ENCODE measurements at places on chromosomes 11 and 22.

- DNase-seq = no peak
Measured at GRCh38 chr11:17873586-17873985, 139.0 kb downstream of the KCNC1 start.

DNA sequence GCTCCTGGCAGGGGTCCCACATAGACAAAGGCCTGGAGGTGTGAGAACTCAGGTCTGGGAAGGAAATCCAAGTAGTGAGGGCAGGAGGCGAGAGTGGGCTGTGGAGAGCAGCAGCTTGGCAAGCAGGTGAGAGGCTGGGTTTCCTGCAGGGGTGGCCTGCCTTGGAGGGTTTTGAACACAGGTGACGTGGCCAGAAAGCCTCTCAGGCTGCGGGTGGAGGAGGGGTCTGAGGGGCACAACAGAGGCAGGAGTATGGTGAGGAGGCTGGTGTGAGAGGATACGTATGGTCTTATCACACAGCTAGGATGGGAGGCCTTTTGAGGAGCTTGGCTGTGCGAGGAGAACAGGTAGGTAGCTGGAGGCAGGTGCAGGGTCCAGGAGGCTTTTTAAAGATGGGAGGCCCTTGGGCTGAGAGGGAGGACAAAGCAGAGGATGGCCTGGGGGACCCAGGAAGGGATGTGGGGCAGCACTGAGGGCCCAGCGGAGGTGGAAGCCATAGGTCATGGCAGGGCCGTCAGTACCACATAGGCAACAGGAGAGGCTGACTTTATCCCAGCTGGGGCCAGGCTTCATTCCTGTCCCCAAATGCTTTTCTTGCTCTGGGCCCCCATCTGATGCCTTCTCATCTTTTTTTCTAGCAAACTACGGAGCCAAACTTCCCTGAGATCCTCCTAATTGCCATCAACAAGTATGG is 84.4 kb downstream of the MYO7A start:
- no peak for DNase-seq

DNA sequence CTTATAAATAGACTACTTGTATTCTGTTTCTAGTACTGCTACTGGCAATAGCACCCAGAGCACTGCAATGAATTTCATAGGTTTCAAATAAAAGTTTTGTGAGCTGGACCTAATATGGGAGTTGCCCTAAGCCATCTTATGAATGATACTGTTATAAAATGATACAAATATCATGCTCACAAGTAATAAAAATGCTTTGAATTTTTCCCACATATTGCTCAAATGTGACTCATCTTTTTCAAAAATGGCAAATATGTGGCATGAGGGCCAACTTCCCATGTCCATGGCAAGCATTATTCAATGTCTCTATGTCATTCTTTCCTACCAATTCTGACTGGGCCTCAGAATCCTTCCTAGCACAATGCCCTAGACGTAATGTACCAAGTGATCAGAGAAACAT is 137.6 kb downstream of the TRPC6 start:
- no peak for DNase-seq

- no peak for DNase-seq
Measured at GRCh38 chr11:8429483-8429882, 164.5 kb downstream of the STK33 start.

DNA sequence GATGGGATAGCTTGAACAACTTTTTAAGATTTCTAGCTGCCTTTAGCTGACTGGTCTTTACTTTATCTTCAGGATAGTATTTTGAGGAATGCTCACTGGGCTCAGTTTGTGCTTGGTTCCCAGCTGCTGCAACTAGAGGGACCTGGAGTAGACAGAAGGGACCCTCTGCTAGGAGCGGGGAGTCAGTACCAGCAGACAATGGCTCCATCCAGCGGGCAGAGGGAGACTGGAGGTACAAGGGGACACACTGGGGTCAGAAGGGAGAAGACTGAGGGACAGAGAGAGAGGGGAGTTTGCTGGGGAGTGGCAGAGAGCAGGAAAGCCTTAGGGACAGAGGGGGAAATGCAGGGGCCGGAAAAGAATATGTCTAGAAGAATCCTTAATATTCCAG is 22.0 kb upstream of the ACER3 start:
- no peak for DNase-seq

GRCh38 chr11:13928566-13929251 is 33.8 kb upstream of the SPON1 start:
- no peak for DNase-seq

Measured in stimulated activated CD8-positive, alpha-beta memory T cell treated with anti-CD3 and anti-CD28 coated beads, Interleukin-7, amount 100 ng/mL, for 1 hour (primary cell).